ENCODE measurements at places on chromosomes 5 and 9.

DNA sequence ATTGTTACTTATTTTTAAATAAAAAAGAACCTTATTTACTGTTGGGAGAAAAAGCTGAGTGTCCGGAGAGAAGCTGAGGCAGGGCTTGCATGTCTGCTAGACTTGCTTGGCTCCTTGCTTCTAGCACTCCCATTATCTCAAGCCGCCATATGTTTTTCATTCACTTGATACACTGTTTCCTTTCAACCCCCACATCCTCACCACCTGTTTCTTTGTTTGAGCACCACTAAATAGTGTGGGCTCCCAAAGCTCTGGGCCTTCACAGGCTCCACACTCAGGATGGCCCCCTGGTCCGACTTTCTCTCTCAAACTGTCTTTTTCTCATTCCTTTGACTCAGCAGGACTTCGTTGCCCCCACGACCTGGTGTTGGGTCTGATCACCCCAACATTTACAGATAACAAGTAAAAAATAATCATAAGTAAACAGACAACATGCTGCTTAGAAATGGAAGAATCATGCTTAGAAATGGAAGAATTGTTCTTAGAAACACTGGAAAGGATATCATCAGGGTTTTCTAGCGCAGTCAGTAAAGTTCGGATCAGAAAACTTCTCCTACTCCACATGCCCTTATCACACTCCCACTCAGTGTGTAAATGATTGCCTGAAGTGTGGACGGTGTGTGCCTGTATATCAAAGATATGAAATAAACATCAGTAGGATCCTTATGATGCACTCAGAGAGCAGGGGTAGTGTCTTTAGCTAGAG, 58.5 kb downstream of the APTX start:
- H3K4me3 ChIP-seq: no peak overlapping the region
- no peaks in the 10 kb centered on the region for H3K36me3 ChIP-seq
- no peak for DNase-seq
- peaks cover under 1% of the 10 kb centered on the region for H3K27me3 ChIP-seq
- H3K4me1 ChIP-seq: no peaks in the 10 kb centered on the region

DNA sequence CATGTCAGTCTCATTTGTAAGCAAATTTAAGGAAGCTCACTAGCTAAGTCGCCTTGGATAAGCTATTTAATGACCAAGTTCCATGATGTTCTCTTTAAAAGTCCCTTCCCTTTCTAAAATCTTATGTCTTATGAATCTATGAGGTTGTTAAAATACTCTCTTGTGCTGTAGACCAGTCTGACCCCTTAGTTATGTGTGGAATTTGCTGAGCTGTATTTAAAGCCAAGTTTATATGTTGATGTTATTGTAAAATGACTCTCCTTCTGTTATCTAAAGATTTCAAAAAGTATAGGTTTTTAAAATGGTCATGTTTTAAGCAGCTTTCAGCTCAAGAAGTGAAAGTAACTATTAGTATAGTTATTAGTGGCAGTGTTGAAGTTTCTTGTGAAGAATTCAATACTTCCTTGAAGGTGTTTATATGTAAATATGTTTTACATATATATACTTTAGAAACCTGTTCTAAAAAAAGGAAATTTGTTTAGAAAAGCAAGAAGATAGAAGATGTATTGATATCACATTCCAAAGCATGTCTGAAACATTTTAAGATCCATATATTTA, 92.2 kb downstream of the CDC42SE2 start:
- H3K4me1 ChIP-seq: peaks cover 53% of the 10 kb centered on the region
- DNase-seq: no peak
- H3K36me3 ChIP-seq: peaks cover 47% of the 10 kb centered on the region
- no peaks in the 10 kb centered on the region for H3K27me3 ChIP-seq
- peak overlapping the region; percentile 34 for H3K27ac ChIP-seq

- no peak for DNase-seq
- H3K27ac ChIP-seq: no peak overlapping the region
- H3K4me3 ChIP-seq: no peak overlapping the region
- H3K4me1 ChIP-seq: no peaks in the 10 kb centered on the region
- H3K27me3 ChIP-seq: no peaks in the 10 kb centered on the region
- H3K36me3 ChIP-seq: no peaks in the 10 kb centered on the region
These were observed 1852.8 kb downstream of the EFNA5 start for GRCh38 chr5:105817914-105818313.

DNA sequence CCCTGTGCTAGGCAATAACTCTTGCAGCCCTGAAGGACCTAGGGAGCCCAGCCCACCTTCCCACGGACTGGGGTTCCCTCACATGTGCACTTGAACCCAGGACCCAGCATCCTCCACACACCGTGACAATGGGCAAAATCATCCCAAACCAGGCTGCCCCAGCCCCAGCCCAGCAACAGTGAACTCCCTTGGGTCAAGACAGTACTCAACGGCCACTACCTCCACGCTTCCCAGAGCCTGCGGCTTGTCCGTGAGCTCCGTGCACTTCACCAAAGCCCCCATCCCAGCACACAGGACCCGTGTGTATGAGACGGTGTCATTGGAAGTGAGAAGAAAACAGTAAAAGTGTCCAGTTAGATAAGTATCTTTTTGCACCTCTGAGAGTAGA, 55.8 kb downstream of the IPPK start:
- no peaks in the 10 kb centered on the region for H3K27me3 ChIP-seq
- H3K4me3 ChIP-seq: no peak overlapping the region
- H3K4me1 ChIP-seq: no peaks in the 10 kb centered on the region
- H3K27ac ChIP-seq: no peak overlapping the region

DNA sequence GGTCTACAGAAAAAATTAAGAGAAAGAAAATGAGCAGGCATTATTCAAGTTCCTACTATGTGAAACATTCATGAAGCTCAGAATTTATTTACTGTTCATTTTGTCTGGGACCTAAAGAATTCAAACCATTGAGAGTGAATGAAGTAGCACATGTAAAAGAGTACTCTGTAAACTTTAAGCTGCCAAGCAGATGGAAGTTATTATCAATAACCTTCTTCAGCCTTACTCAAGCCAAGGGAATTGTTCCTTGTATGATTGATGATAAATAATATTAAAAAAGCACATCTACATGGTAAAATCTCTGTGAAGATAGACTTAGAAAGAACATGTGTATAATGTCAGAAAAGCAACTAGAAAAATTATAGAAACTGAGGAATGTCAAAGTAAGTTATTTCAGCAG, 17.8 kb upstream of the GLIS3 start:
- H3K4me3 ChIP-seq: no peak overlapping the region
- peaks cover 12% of the 10 kb centered on the region for H3K27me3 ChIP-seq
- no peaks in the 10 kb centered on the region for H3K36me3 ChIP-seq
- no peak for DNase-seq
- no peak overlapping the region for H3K27ac ChIP-seq

DNA sequence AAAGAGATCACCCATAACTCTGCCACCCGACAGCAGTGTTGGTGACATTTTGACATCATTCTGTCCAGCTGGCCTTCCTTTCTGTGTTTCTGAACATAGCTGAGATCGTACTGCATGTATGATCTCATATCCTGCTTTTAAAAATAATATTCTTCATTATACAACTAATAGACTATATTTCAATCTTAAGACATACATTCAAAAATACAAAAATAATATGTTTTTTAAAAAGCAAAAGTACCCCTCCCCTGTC, 47.7 kb upstream of the RPL26L1 start:
- H3K36me3 ChIP-seq: peaks cover 2% of the 10 kb centered on the region
- no peak overlapping the region for H3K4me3 ChIP-seq
- no peak overlapping the region for H3K27ac ChIP-seq
- H3K27me3 ChIP-seq: no peaks in the 10 kb centered on the region

- H3K36me3 ChIP-seq: no peaks in the 10 kb centered on the region
- DNase-seq: no peak
- no peak overlapping the region for H3K27ac ChIP-seq
- peaks cover 4% of the 10 kb centered on the region for H3K27me3 ChIP-seq
These were observed 69.8 kb downstream of the PTCH1 start for GRCh38 chr9:95446984-95447383.

- no peak overlapping the region for H3K27ac ChIP-seq
- no peak for DNase-seq
- no peak overlapping the region for H3K4me3 ChIP-seq
- peaks cover 5% of the 10 kb centered on the region for H3K36me3 ChIP-seq
These were observed 18.8 kb upstream of the OR2S2 start for GRCh38 chr9:35976726-35977125.

- H3K27ac ChIP-seq: no peak overlapping the region
- H3K27me3 ChIP-seq: no peaks in the 10 kb centered on the region
- no peak overlapping the region for H3K4me3 ChIP-seq
- H3K4me1 ChIP-seq: peaks cover 48% of the 10 kb centered on the region
These were observed 5.3 kb downstream of the MFAP3 start for GRCh38 chr5:154044099-154044498.

DNA sequence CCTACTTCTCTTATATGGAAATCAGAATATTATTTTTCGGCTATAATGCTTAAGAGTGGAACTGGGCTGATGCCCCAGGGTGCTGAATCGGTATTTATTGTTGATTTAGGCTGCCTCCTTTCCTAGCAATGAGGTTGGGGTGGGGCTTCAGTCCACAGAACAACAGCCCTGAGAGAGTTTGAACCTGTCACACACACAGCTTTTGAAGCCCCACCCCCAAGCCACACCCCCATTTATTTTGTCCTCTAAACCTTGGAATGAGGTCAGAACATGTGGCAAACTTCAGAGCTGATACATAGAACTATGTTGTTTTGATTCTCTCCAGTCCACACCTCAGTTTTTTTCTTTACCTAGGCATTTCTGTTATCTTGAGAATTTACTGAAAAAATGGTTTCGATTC, 51.7 kb upstream of the CAMK4 start:
- peaks cover 4% of the 10 kb centered on the region for H3K27me3 ChIP-seq
- H3K4me3 ChIP-seq: no peak overlapping the region
- H3K36me3 ChIP-seq: no peaks in the 10 kb centered on the region

DNA sequence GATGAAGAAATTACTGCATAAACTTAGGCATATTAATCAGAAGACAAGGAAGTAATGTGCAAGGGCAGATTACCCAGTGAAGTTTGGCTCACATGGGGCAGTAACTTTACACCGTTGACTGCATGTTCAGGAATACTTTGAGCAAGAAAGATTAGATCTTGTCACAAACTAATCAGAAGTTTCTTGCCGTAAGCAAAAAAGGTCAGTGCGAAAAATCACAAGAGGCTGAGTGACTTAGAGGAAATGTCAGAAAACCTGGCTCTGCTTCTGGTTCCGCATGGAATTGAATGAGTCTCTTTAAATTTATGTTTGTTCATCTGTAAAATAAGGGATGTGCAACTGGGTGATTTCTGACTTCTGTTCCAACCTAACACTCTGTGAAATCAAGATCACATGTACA, 64.4 kb downstream of the PARP8 start:
- no peak overlapping the region for H3K4me3 ChIP-seq
- H3K36me3 ChIP-seq: peaks cover 22% of the 10 kb centered on the region
- no peak overlapping the region for H3K27ac ChIP-seq
- DNase-seq: no peak
- peaks cover 20% of the 10 kb centered on the region for H3K4me1 ChIP-seq

- H3K27ac ChIP-seq: no peak overlapping the region
- no peaks in the 10 kb centered on the region for H3K4me1 ChIP-seq
- no peaks in the 10 kb centered on the region for H3K36me3 ChIP-seq
- no peak for DNase-seq
These were observed 242.9 kb downstream of the CSNK1G3 start for GRCh38 chr5:123754908-123755307.

- peak overlapping the region; percentile 49 for H3K27ac ChIP-seq
- no peak for DNase-seq
- peaks cover 41% of the 10 kb centered on the region for H3K36me3 ChIP-seq
- no peak overlapping the region for H3K4me3 ChIP-seq
- H3K4me1 ChIP-seq: peaks cover 56% of the 10 kb centered on the region
These were observed 40.8 kb downstream of the FAM78A start for GRCh38 chr9:131235480-131235851.
